ENCODE measurements at places on chromosomes 3 and 15. TPM values are rescaled to one million over a fixed set of nuclear protein-coding genes. Genes with fewer than 3 reads are reported as not detected.

DNA sequence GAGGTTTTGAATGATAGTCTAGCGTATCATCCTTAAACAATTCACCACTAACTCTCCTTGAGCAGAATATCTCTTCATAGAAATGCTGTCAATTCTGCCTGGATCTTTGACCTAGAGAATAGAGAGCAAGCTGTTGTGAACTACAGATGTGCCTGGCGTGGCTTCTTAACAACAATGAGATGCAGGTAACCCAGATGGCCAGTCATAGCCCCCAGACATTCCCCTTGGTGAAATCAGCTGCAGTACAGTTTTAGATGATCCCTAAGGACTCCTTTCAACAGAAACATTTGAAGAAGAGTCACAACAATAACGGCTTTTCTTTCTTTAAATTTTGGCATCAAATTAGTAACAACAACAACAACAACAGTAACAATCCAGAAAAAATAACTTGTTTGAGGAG is 1041.3 kb downstream of the ROBO1 start:
- no peak overlapping the region for H3K27ac ChIP-seq
- no peak for DNase-seq
- no peaks in the 10 kb centered on the region for H3K4me1 ChIP-seq
- H3K4me3 ChIP-seq, result no peak overlapping the region
- H3K27me3 ChIP-seq, result no peaks in the 10 kb centered on the region

C3orf49 gene
- total RNA-seq, result 0.63 TPM

DNA sequence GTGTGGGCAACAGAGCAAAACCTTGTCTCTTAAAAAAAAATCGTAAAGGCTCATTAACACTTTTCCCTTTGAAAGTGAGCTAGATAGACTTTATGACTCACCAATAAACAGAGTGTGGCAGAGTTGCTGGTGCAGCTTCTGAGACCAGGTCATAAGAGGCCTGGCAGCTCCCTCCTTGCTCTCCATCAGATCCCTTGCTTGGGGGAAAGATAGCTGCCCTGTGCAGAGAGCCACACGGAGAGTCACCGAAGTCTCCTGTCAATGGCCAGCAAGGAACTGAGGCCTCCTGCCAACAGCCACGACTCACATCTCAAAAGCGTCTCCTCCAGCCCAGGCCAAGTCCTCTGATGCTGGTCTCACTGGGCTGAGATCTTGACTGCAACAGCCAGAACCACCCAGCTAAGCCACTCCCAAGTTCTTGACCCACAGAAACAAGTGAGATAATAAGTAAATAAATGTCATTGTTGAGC is 8.7 kb upstream of the GP9 start:
- H3K36me3 ChIP-seq, result no peaks in the 10 kb centered on the region
- H3K4me3 ChIP-seq, result no peak overlapping the region
- peaks cover 19% of the 10 kb centered on the region for H3K4me1 ChIP-seq
- no peak for DNase-seq
- no peak overlapping the region for H3K27ac ChIP-seq

GRCh38 chr3:19065027-19065426 is 83.3 kb upstream of the KCNH8 start:
- no peaks in the 10 kb centered on the region for H3K27me3 ChIP-seq
- H3K27ac ChIP-seq, result no peak overlapping the region
- H3K4me3 ChIP-seq, result no peak overlapping the region
- no peaks in the 10 kb centered on the region for H3K4me1 ChIP-seq

NEK10 gene
- total RNA-seq, result 29.5 TPM

DHFR2 gene
- total RNA-seq, result 10.9 TPM

GRCh38 chr15:73704869-73705645 is 20.9 kb downstream of the CD276 start:
- peaks cover 11% of the 10 kb centered on the region for H3K4me1 ChIP-seq
- H3K27ac ChIP-seq, result peak overlapping the region; percentile 48
- H3K36me3 ChIP-seq, result no peaks in the 10 kb centered on the region
- peak; percentile 71 for DNase-seq
- H3K27me3 ChIP-seq, result no peaks in the 10 kb centered on the region

- no peak overlapping the region for H3K4me3 ChIP-seq
- H3K27ac ChIP-seq, result no peak overlapping the region
- H3K27me3 ChIP-seq, result no peaks in the 10 kb centered on the region
- DNase-seq, result no peak
- no peaks in the 10 kb centered on the region for H3K36me3 ChIP-seq
Measured at GRCh38 chr3:107416886-107417285, 39.6 kb downstream of the CCDC54 start.

DNA sequence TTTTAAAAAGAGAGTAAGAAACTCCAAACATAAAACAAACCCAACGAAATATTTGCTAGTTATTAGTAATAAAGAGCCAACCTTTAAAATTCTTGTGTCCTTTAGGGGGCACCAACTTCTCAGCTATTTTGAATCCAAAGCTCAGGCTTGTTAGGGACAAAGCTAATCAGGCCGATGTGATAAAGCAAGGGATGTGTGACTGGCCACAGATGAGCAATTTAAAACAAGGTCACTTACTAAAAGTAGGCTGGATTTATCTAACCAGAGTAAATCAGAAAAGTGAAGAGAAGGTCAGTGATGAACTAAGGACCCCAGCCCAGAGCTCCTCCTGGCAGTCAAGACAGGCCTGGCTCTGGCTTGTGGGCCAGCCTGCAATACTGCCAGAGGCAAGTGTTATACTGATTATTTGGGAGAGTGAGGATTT is 108.5 kb downstream of the CYP19A1 start:
- no peak overlapping the region for H3K27ac ChIP-seq
- no peak overlapping the region for H3K4me3 ChIP-seq
- no peaks in the 10 kb centered on the region for H3K4me1 ChIP-seq
- DNase-seq, result no peak
- H3K27me3 ChIP-seq, result no peaks in the 10 kb centered on the region

GRCh38 chr15:87707071-87707470 is 549.5 kb downstream of the NTRK3 start:
- no peaks in the 10 kb centered on the region for H3K4me1 ChIP-seq
- no peaks in the 10 kb centered on the region for H3K27me3 ChIP-seq
- no peak overlapping the region for H3K27ac ChIP-seq
- DNase-seq, result no peak

DNA sequence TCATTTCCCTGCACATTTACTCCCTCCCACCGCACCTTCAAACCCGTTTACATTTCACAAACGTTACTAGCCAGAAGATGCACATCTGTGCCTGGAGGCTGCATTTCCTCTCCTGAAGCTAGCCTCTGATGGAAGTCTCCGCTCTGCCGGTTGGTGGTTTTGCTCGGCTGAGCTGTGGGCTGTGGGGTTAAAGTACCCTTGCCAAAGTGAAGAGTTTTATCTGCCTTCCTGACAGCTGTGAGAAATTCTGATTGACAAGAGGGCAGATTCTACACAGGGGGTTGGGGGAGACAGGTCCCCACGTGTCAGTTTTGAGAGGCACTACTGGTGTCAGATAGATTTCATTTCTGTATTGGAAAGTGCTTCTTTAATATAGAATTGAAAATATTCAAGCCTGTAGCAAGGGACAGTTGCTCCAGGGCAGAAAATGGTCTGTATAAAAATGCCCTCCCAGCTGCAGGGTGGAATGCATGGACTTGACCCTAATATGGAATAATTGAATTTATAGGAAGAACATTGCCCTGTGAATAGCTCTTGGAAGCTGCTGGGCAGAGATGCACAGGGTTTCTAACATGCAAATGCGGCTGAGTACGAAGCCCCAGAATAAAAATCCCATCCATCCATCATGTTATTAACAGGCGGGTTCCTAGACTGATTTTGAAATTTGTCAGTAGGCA is 201.1 kb upstream of the RGMA start:
- no peak overlapping the region for H3K27ac ChIP-seq
- H3K4me3 ChIP-seq, result no peak overlapping the region
- no peaks in the 10 kb centered on the region for H3K36me3 ChIP-seq
- H3K27me3 ChIP-seq, result no peaks in the 10 kb centered on the region

ARHGAP11A gene
- 9.8 TPM for total RNA-seq

ADGRG7 gene
- total RNA-seq, result 0.43 TPM

GOLGA6A gene
- 32.4 TPM for total RNA-seq

GRCh38 chr3:32759342-32759741 is 58.5 kb upstream of the TRIM71 start:
- H3K27ac ChIP-seq, result no peak overlapping the region
- no peak overlapping the region for H3K4me3 ChIP-seq
- H3K36me3 ChIP-seq, result no peaks in the 10 kb centered on the region
- H3K4me1 ChIP-seq, result no peaks in the 10 kb centered on the region
- DNase-seq, result no peak

DNA sequence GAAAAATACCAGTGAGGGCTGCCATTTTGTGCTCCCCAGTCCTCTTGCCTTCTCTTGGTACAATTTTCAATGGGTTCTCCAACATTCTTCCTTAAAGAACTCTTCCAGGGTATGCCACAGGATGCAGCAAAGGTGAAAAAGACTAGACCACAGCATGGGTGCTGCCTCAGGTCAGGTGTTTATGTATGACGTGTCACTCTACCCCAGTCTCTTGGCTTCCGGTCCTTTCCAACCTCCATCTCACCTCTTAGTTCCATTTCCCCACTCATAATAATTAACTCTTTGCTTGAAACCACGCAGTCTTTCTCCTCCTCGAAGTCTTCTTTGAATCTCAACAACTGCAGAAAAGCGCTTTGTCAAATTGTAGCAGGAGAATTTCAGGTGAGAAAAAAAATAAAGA is 104.7 kb upstream of the TBC1D5 start:
- no peaks in the 10 kb centered on the region for H3K27me3 ChIP-seq
- H3K4me1 ChIP-seq, result no peaks in the 10 kb centered on the region
- H3K27ac ChIP-seq, result no peak overlapping the region

- DNase-seq, result no peak
- no peaks in the 10 kb centered on the region for H3K27me3 ChIP-seq
- no peak overlapping the region for H3K4me3 ChIP-seq
- H3K27ac ChIP-seq, result no peak overlapping the region
- no peaks in the 10 kb centered on the region for H3K4me1 ChIP-seq
Measured at GRCh38 chr15:55858661-55859060, 115.7 kb upstream of the PRTG start.

- no peak overlapping the region for H3K4me3 ChIP-seq
- H3K36me3 ChIP-seq, result no peaks in the 10 kb centered on the region
- H3K4me1 ChIP-seq, result no peaks in the 10 kb centered on the region
Measured at GRCh38 chr15:45732662-45733061, 97.8 kb downstream of the SQOR start.

DNA sequence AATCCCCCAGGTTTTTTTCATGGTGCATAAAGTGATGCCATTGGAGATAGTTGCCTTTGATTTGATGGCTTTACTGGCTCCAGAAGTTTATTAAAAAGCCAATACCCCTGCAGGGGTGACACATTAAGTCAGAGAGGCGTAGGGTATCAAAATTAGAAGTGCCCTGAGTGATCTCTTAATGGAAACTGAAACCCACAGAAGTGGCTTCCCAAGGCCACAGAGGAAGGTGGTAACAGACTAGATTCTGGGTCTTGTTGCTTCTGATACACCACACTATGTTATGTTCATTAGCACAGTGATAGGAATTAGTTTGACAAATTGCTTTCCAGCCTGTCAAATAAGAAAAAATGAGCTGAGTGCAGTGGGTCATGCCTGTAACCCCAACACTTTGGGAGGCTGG is 112.3 kb downstream of the IQCH start:
- H3K27ac ChIP-seq, result no peak overlapping the region
- no peak overlapping the region for H3K4me3 ChIP-seq
- H3K36me3 ChIP-seq, result no peaks in the 10 kb centered on the region
- no peak for DNase-seq
- H3K27me3 ChIP-seq, result no peaks in the 10 kb centered on the region

RGMA gene
- 65.4 TPM for total RNA-seq

FBXW12 gene
- total RNA-seq, result 0.81 TPM

DNA sequence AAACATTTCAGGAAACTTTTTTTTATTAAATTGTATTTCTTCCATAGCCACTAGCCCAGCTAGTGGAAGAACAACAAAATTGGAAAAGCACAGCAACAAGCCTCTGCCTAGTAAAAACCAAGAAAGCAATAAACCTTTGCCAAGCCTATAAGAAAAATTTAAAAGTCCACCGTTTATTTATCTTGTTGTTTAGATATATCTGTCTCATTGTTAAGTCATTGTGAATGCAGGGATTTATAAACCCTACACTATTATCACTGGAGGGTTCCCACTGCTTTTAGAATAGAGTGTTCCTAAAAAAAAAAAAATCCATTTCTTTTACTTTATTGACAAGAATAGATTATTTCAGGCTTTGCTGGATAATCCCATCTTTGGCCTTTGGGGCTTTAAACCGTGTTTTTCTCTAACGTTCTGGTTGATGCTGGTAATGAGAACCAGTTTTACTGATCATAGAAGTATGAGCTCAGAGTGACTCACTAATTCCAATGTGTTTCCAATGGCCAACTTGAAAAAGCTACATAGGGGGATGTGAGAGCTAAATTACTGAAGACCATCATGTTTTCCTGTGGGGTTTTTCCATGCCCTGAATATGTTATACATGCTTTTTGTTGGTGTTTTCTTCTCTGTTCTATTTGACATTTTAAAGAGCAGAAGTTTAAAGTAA is 634.1 kb downstream of the RBMS3 start:
- no peaks in the 10 kb centered on the region for H3K36me3 ChIP-seq
- no peak overlapping the region for H3K27ac ChIP-seq
- no peak for DNase-seq
- H3K4me3 ChIP-seq, result no peak overlapping the region
- no peaks in the 10 kb centered on the region for H3K4me1 ChIP-seq
- no peaks in the 10 kb centered on the region for H3K27me3 ChIP-seq

All from testis (tissue), 5 donors.